Colonic mucosa (tissue), 4 donors: ENCODE measurements at places on chromosomes 4 and X. TPM values are rescaled to one million over a fixed set of nuclear protein-coding genes. Genes with fewer than 3 reads are reported as not detected.

The SLC10A4 gene
- not detected for total RNA-seq

DNA sequence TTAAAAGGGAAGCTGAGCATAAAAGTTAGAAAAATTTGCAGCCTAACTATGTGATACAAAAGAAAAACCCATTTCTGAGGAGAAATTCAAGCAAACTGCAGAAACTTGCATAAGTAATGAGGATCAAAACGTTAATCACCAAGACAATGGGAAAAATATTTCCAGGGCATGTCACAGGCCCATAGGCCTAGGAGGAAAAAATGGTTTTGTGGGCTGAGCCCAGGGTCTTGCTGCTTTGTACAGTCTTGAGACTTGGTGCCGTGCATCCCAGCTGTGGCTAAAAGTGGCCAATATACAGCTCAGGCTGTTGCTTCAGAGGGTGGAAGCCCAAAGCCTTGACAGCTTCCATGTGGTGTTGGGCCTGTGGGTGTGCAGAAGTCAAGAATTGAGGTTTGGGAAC, 37.7 kb upstream of the ADAMTS3 start:
- H3K27ac ChIP-seq, result no peak overlapping the region
- no peaks in the 10 kb centered on the region for H3K36me3 ChIP-seq
- no peaks in the 10 kb centered on the region for H3K27me3 ChIP-seq
- no peaks in the 10 kb centered on the region for H3K4me1 ChIP-seq

GRCh38 chrX:112678831-112679230, 907 bp downstream of the LHFPL1 start:
- H3K4me1 ChIP-seq, result no peaks in the 10 kb centered on the region
- no peak overlapping the region for H3K27ac ChIP-seq
- H3K4me3 ChIP-seq, result no peak overlapping the region
- no peaks in the 10 kb centered on the region for H3K36me3 ChIP-seq
- no peak for DNase-seq

DNA sequence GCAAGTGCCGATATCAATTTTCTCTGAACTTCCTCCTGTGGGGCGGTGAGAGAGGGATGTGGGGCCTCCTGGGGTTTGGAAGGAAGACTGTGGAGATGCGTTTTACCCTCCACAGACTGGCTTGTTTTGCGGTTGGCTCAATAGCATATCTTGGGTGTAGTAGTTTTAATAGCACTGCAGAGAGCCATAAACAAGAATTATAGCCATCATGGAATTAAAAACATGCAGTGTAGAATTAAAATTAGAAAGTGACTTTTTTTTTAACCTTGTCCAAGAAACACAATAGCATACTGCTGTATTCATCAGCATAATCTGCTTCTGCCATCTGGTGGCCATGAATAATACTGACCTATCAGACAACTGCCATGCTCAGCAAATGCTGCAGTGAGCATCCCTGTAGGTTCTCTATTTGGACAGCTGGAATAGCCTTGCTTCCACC, 47.3 kb upstream of the SCML1 start:
- H3K4me1 ChIP-seq, result no peaks in the 10 kb centered on the region
- peak; percentile 71 for DNase-seq
- H3K4me3 ChIP-seq, result no peak overlapping the region
- H3K36me3 ChIP-seq, result no peaks in the 10 kb centered on the region

GRCh38 chr4:48296365-48296764, 26.7 kb upstream of the TEC start:
- H3K36me3 ChIP-seq, result no peaks in the 10 kb centered on the region
- no peaks in the 10 kb centered on the region for H3K27me3 ChIP-seq
- no peak overlapping the region for H3K27ac ChIP-seq
- H3K4me3 ChIP-seq, result no peak overlapping the region
- DNase-seq, result no peak

The PABPC1L2A gene
- not detected for total RNA-seq

The IBSP gene
- total RNA-seq, result not detected

- H3K27me3 ChIP-seq, result no peaks in the 10 kb centered on the region
- no peaks in the 10 kb centered on the region for H3K36me3 ChIP-seq
- H3K27ac ChIP-seq, result no peak overlapping the region
- DNase-seq, result no peak
Measured at GRCh38 chr4:151657896-151658295, 102.9 kb downstream of the GATB start.

GRCh38 chr4:126046081-126046614, 731.4 kb downstream of the FAT4 start:
- no peaks in the 10 kb centered on the region for H3K27me3 ChIP-seq
- no peaks in the 10 kb centered on the region for H3K4me1 ChIP-seq

- H3K36me3 ChIP-seq, result no peaks in the 10 kb centered on the region
- no peak overlapping the region for H3K4me3 ChIP-seq
Measured at GRCh38 chr4:71026086-71026485, 32.6 kb downstream of the DCK start.
